ENCODE measurements at places on chromosomes 12 and 14.

DNA sequence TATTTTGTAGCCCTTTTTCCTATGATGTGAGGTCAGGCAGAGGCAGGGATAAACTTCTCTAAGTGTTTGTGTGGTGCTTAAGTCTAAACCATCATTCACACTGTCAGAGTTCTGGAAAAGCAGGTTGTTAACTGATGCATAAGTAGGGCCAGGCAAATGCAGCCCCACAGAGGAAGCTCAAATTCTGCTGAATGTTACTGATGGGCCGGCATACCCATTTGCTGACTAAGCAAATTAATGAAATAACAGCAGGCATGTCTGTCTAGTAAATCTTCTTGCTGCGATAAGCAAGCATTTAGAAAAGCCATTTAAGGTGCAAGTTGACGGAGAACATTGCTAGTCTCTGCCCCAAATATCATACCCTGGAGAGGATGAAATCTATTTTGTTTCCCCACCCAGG is 523.2 kb upstream of the CCDC196 start:
- DNase-seq = no peak

DNA sequence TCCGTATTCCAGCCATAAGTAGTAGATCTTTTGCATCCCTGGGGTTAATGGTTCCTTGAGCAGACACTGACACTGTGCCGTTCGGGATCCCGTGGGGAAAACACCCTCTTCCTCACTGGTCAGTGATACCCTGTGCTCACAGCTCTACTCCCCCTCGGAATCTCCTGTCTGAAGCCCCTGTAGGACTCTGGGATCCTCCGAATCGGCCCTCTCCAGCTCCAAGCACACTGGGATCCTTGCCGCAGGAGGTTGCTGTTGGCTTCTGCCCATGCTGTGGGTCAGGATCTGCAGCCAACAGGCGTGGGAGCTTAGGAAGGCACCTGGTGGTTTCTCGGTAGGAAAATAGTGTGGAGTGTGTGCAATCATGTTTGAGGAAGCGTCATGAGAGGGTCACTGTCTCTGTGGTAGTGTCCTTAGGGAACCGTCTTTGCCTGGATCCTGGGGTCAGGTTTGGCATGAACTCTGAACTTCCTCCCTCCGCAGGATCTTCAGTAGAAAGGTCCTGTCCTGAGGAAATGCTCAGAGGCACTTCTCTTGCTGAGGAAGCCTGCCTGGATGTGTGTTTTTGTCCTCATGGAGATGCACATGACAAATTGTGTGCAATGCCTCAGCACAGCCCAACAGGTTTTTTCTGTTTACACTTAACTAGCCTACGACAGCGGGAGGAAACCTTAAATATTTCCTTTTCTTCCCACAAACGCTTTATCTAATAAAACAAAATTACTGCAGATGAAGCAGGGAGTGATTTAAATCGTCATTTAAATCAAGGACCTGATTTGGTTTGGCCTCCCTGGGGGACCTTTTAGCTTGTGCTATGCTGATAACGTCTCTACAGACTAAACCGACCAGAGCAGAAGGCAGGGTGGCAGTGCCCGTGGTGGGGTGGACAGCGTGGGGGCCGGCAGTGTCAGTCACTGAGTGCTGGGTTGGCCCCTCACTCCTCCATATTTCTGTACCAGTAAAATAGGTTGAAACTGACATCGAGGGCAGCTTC is 18.7 kb downstream of the FBXL14 start:
- DNase-seq = no peak

- DNase-seq = no peak
These were observed 1.1 kb downstream of the SLC38A4 start for GRCh38 chr12:46824709-46825108.

DNA sequence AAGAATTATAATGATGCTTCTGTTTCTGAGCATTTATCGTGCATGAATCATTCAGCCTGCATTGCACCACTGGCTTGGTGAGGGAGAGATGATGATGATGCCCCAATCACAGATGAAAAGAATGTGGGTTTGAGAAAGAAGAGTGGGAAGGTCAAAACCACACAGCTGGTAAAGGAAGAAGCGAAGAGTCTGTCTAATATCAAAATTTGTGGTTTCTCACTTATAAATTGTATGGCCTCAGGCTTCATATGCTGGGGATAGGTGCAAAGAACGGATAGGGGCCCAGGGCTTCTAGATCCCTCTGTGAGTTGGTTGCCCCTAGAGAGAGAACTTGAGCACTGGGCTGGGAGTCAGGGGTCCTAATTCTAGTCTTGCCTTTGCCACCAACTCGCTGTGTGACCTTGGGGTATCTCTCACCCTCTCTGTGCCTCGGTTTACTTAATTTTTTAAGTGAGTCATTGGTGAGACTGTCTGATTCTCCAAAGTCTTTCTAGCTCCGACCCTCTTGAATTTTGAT is 2.2 kb downstream of the OASL start:
- peak; percentile 85 for DNase-seq

DNA sequence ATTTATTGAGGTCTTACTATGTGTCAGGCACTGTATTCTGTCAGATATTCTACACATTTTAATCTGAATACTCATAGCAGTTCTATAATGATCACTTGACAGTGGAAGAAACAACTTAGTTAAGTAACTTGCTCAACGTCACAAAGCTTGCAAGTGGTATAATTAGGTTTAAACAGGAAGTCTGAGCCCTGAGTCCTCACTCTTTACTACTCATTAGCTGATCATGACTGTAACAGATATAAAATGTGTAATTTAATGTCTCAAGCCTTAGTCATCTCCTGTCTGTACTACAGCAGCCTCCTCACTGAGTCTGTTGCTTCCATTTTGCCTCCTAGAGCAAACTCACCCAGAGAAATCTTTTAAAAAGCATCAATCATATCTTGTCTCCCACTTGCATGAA is 38.9 kb downstream of the PPP4R4 start:
- DNase-seq = peak; percentile 30

GRCh38 chr12:111180426-111181142 is 188.3 kb downstream of the PHETA1 start:
- DNase-seq = no peak

DNA sequence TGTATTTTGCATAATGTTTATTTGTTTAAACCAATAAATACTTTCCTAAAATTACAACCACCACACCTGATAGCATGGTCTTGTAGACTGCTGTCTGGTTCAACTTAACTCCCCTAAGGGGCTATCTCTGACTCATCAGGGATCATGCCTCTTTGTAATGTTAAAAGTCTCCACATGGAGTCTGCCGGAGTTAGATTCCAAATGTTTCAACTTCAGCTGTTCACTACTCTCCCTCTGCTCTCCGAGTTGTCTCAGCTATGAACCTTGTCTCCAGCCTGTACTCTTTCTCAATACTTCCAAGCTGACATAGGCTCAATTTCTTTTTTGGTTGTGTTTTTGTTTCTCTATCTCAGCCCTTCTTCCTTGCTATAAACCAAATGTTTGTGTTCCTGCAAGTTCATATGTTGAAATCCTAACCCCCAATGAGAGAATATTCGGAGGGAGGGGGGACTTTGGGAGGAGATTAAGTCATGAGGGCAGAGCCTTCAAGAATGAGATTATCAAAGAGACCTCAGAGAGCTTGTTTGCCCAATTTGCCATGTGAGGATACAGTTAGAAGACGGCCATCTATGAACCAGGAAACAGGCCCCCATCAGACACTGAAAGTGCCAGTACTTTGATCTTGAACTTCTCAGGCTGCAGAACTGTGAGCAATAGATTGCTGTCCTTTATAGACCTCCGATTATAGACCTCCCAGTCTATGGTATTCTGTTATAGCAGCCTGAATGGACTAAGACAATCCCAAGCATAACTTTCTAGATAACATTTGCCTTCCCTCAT is 858.2 kb downstream of the VRK1 start:
- no peak for DNase-seq

DNA sequence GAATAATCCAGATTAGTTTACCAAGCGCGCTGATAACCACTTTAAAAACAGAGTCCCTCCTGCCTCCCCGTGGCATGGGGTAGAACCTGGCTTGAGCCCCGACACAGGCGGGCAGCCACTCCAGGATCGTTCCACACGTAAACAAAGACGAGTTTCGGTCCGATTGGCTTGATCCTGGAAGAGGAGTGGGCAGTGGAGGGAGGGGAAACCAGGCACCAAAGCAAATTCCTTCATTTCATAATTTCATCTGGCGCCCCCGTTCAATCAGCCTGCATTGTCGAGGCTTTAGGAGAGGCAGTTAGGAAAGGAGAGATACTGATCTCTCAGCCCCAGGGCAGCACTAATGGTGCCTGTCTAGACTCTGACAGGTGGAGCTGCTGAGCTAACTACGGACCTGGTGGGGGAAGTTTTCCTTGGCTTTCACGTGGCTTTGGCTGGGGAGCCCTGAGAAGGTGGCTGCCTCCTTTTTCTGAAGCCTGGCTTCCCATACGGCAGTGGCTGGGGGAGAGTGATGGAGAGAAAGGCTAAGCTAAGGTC is 751 bp upstream of the GPRC5A start:
- DNase-seq = no peak

GRCh38 chr12:56020423-56021184 is at the start of gene IKZF4:
Gene IKZF4 (plus strand): TSS chr12:56021043. CDS start chr12:56021494, 451 bp downstream.
- no peak for DNase-seq

DNA sequence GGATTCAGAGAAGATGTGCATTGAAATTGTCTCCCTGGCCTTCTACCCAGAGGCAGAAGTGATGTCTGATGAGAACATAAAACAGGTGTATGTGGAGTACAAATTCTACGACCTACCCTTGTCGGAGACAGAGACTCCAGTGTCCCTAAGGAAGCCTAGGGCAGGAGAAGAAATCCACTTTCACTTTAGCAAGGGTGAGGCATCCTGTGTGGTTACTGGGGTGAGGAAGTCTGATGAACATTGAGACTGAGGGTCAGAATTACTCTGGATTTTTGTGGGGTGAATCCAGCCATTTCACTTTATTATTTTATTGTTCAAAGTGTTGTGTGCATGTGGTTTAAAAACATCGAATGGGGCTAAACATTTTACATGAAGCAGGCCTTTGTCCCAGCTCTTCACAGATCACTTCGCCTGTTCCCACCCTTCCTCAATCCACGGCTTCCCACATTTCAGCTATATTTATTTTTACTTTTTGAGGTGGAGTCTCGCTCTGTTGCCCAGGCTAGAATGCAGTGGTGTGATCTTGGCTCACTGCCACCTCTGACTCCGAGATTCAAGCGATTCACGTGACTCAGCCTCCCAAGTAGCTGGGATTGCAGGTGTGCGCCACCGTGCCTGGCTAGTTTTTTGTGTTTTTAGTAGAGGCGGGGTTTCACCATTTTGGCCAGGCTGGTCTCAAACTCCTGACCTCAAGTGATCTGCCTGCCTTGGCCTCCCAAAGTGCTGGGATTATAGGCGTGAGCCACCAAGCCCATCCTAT is 40.6 kb downstream of the SUPT16H start:
- DNase-seq = peak; percentile 13

DNA sequence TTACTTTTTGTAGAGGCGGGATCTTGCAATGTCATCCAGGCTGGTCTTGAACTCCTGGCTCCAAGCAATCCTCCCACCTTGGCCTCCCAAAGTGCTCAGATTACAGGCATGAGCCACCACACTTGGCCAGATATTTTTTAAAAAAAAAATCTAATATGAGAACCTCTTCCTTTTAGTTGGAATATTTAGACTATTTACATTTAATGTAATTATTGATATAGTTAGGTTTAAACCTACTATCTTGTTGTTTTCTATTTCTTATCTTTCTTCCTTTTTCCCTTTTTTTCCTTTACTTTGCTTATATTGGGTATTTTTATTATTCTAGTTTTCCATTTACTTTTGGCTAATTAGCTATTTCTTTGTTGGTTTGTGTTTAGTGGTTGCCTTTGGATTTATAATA is 185.8 kb downstream of the SLC41A2 start:
- no peak for DNase-seq

GRCh38 chr12:113075137-113075683 is 18.7 kb downstream of the DTX1 start:
- DNase-seq = no peak

- DNase-seq = no peak
These were observed 118.9 kb downstream of the CHST11 start for GRCh38 chr12:104575442-104576186.

DNA sequence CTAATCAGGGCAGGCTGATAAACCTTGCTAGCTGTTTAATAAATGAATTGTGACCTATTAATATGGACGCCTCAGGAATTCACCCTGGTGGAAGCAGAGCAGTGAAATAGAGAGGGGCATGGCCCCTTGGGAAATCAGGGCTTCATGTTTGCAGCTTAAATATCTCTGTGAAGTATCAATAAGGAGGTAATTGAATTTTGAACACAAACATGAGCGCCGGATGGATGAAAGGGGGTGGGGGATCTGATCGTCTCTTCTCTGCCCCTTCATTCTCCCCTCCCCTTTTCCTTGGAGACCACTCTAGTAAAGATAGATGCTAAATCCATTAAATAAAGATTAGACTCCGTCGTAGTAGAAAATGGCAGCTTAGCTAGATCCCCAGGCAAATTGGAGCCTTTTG is 70.5 kb downstream of the LIN52 start:
- no peak for DNase-seq

DNA sequence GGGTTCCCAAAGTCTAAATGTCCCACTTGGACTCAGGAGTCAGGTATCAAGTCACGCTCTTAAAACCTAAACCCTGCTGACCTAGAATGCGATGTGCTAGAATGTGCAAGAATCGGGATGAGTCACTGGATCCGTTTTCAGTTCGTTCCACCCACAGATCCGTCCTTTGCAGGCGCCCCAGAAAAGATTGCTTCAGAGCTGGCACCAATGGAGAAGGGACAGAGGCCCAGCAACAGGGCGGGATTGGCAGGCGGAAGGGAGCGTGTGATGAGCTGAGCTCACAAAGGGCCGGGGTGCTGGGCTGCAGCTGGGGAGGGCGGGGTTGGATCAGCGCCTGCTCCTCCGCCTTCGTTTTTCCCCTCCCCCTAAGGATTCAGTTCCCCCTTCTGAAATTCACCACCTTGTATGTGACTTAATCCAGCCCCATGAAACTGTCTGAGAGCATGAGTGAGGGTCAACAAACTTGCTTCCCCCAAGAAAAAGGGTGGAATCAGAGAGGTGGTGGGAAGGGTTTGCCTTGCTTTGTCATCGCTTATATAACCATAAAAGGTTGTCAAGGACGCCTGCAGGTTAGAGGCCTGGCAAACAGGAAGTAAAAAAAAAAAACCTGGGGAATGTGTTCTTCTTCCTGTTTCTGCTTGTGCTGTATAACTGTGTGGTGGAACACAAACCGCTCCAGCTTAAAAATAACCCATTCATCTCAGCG is 2.8 kb upstream of the UBC start:
- DNase-seq = peak; percentile 90

GRCh38 chr14:47555333-47555732 is 120.1 kb downstream of the MDGA2 start:
- no peak for DNase-seq

DNA sequence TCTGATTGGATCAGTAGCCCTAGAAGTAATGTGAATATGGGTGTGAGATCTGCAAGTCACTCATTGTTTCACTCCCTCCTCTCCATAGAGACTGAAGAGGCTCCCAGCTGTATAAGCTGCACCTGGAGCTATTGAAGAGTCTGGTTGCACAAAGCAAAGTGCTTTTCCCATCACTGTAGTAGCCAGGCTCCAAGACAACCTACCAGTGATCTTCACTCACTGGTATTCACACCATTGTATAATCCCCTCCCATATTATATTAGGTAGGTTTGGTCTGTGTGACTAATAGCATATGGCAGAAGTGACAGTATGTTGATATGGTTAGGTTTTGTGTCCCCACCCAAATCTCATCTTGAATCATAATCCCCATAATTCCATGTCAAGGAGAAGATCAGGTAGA is 64.4 kb downstream of the ZFC3H1 start:
- DNase-seq = no peak

GRCh38 chr14:25820368-25820767 is 770.4 kb upstream of the STXBP6 start:
- DNase-seq = no peak

Measured in GM03348 (cell line).